ENCODE measurements at places on chromosomes 2 and 18.

- DNase-seq, result no peak
These were observed 740.5 kb upstream of the SALL3 start for GRCh38 chr18:78239090-78239457.

- DNase-seq, result no peak
These were observed 87.3 kb upstream of the OTOS start for GRCh38 chr2:240227538-240228428.

DNA sequence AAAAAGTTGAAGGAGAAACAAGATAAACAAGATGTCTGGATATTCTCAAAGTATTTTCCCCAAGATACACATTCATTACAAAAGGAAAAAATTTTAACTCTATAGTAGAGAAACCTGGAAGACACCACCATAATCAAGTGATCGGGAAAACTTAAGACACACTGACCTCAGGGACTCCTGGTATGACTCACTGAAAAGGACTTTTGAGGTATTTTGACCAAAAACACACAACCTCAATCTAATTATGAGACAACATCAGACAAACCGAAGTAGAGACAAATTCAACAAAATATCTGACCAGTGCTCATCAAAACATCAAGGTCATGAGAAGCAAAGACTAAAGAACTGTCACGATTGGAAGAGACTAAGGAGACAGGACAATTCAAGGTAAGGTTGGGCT is 34.7 kb downstream of the LPIN2 start:
- DNase-seq, result no peak

DNA sequence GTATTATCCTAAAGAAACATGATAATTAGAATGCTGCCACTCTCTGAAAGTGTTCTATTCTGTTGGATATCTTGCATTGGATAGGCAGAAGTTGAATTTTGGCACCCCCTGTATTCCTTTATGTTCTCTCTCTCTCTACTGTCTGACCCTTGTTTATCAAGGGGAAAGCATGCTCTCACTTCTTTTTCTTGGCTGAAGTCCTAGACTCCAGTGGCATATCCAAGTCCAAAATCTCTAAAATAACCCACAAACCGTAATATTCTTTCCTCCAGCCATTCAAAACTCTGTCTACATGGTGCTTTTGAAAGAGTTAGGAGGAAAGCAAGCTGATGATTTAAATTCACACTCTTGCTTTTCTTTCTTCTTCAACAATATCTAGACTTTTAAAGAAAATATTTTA is 669.7 kb downstream of the TDRD15 start:
- DNase-seq, result no peak

- no peak for DNase-seq
These were observed 85.0 kb upstream of the PPP1CB start for GRCh38 chr2:28666496-28667184.

DNA sequence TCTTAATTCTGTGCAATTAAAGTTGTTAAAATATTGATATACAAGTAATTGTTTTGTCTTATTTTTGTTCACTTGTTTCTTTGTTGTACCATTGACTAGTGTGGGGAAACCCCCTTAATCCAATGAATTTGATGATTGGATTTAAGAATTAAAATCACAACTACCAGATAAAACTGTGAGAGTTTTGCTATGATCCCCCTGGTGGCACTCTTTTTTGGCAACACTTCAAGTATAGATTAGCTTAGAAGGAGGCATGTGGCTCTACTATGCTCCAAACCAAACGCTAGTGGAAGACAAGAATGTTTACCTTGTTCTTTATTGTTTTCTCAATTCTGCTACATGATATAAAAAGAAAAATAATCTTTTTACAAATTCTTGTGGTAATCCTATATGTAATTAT is 477.8 kb upstream of the ETAA1 start:
- DNase-seq, result no peak

- no peak for DNase-seq
These were observed at the start of gene LYPD6 for GRCh38 chr2:149330127-149331022. TSS of gene LYPD6 (plus strand) at chr2:149330587. CDS start at chr2:149437709, 107,122 bp downstream.

GRCh38 chr18:39232490-39232889 is 1666.9 kb upstream of the CELF4 start:
- DNase-seq, result no peak

GRCh38 chr2:118065921-118066511 is 22.3 kb upstream of the INSIG2 start:
- DNase-seq, result no peak

GRCh38 chr18:76859474-76860339 is 37.4 kb downstream of the ZNF236 start:
- DNase-seq, result no peak

DNA sequence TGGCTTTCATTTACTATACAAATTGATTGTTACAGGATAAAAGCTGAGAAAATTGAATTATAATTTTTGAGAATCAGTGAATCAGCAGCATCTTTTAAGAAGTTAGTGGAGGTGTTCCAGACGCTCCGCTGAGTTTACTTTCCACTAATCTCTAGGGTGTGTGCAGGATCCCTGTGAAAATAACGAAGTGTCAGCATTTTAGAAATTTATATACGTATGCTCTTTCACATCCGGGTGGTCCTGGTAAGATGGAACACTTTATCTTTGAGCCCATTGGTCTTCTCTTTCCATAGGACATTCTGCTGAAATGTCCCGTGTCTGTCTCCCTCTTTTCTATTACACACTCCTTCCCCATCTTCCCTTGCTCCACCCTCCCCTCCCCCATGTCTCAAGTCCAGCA is 268.6 kb upstream of the LRRTM1 start:
- DNase-seq, result no peak

DNA sequence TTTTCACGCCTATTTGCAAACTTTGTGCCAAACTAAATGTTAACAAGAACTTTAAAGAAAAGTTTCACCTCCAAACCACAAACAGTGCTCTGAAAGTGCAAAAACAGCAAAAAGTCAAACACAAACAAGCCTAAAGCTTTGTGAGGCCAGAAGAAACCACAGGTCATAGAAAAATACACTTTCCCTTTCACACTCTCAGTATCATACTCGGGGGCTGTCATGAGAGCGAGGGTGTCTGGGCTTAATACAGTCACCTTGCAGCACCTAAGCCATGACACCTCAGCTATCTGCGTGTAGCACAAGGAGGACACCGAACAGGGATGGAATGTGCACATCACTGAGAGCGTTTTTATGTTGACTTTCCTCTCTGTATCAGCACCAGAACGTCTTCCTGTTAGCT is 26.6 kb upstream of the SEH1L start:
- DNase-seq, result no peak

- no peak for DNase-seq
These were observed 44.8 kb downstream of the ITGAV start for GRCh38 chr2:186634701-186635100.

DNA sequence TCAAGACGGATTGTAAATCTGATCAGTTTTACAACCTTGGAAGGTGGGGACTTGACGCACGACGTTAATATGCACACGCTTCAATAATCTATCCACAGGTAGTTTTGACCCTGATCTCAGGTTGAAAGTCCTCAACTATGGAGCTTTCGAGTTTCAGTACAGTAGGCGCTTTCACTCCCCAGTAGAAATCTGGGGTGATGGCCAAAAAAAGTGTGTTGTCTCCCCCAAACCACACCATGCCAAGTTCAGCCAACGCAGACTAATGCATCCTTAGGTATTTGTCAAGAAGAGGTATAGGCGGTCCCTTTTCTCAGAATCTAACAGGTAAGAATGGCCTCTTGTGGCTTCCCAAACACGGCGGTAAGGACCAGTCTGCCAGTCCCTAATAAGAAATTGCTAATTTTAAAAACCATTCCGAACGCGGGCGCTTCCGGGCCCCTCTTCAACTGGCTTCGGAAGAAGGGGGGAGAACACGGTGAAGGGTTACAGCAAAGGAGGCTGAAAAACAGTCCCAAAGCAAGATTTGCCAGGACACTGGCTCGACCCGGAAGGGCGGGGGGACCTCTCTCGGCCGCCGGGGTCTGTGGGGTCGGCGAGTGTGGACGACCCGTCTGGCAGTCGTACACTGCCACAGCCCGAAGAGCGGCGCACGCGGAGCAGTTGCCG is 659 bp downstream of the FAM210A start:
- peak; percentile 27 for DNase-seq

DNA sequence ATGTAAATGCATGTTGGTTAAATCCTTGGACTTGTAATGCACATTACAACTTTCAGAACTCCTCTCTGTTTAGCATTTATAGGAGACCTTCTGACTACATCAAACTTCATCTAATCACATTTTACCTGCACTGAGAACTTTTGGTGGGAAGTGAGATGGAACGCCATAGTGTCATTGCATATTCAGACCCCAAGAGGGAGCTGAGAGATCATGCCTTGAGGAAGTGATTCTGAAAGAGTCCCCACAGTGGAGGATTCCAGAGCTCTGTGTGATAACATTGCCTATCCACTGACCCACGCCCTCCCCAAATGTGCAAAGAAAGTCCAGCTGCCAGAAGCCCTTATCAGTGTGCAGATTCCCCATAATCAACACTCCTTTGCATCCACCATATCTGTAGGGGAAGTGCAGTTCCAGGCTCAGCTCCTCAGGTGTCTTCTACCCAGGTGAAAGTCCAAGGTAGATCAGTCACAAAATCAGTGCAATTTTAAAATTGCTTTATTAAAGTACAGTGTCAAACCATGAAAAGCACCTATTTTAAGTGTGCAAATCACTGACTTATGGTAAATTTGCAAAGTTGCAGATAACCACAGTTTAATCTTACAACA is 212.4 kb downstream of the RPIA start:
- DNase-seq, result peak; percentile 10

GRCh38 chr2:11387843-11388242 is 43.4 kb upstream of the ROCK2 start:
- DNase-seq, result peak; percentile 66

DNA sequence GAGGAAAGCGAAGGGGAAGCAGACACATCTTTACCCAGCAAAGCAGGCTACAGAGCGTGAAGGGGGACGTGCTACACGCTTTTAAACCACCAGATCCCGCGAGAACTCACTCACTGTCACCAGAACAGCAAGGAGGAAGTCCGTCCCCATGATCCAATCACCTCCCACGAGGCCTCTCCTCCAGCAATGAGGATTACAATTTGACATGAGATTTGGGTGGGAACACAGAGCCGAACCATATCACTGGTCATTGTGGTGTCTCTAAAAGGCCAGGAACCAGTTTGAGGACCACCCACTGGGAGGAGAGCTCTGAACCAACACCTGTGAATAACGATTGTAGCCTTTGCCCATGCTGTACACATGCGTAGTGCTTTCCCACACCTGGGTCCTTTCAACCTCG is 116.6 kb upstream of the FAM136A start:
- DNase-seq, result no peak

Data from hematopoietic multipotent progenitor cell treated with erythropoietin and hydrocortisone succinate and interleukin-3 and kit ligand, for 17 days (in vitro differentiated cells).